ENCODE measurements at places on chromosomes 4 and X.

- no peak for DNase-seq
Measured at GRCh38 chrX:101398694-101399093, 7.9 kb downstream of the RPL36A start.

DNA sequence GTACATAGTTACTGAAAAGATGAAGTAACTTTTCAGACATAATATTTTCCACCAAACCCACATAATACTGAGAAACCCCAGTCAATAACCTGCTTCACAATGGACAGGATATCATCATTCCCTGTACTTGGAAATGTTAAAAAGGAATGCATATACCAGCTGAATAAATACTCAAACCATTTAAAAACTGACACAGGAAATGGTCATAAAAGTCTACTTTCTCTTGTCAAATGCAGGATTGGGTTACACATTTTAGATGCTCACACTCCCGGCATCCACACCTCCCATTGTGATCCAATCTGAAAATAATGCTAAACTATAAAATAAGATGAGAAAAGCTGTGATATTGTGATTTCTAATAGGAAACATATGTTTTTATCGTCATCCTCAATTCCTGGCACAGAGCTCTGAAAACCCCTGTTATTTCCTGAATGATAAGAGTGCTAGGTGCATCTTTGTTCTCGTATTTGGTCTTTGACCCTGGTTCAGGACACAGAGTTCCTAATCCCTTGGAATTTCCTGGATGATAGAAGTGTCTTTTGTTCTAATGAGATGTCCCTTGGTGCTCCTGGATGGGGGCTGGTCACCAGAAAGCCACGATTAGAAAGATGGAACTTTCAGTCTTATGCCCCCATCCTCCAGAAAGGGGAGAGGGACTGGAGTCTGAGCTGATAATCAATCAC lies 821.3 kb downstream of the TRIML1 start:
- no peak for DNase-seq

DNA sequence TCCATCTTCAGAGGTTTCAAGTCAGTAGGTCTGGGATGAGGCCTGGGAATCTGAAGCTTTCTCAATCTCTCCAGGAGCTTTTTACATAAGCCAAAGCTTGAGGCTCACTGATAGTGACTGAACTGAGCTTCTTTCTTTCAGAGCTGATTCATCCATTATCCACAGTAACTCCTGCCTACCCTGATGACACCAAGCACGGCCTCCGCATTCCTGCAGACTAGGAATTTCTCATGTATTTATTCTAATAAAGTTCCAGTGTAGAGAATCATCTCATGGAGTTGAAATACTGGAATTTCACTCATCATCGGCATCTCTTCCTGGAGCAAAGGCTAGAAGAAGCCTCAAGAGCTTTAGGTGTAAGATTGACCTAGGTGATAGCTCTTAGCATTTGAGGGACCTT lies 12.1 kb upstream of the DCTD start:
- no peak for DNase-seq

DNA sequence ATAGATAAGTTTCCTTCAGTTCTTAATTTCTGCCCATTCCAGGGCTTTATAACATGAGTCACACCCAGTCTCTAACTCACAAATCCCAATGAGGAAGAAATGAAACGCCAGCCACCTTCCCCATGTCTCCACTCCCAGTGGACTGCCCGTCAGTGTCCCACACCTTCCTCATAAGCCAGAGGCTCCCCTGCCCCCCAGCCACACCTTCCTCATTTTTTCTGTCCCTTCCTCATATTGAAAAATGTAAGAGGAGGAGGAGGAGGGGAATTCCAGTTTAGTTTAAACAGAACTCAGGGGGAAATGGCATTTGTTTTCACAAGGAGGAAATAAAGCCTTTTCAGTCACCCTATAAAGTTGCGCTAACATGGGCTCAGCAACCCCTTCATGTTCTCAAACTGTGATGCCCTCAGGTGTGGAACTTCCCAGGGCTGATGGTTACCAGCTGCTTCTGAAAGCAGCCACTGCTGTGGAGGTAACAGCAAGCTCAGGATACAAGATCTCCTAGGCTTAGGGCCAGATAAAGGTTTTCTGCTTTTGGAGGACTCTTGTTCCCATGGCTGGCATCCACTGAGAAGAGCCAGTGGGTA lies 97.8 kb downstream of the PARM1 start:
- no peak for DNase-seq

- DNase-seq: no peak
Measured at GRCh38 chrX:40144576-40144975, 46.8 kb upstream of the BCOR start.

- DNase-seq: no peak
Measured at GRCh38 chrX:72020204-72020603, 109.6 kb downstream of the NHSL2 start.

GRCh38 chrX:133783274-133783673 lies 202.1 kb downstream of the GPC3 start:
- DNase-seq: no peak

GRCh38 chr4:8434251-8435073 lies 6.1 kb downstream of the ACOX3 start:
- no peak for DNase-seq

GRCh38 chr4:57037982-57038604 lies 59.4 kb downstream of the POLR2B start:
- DNase-seq: no peak

DNA sequence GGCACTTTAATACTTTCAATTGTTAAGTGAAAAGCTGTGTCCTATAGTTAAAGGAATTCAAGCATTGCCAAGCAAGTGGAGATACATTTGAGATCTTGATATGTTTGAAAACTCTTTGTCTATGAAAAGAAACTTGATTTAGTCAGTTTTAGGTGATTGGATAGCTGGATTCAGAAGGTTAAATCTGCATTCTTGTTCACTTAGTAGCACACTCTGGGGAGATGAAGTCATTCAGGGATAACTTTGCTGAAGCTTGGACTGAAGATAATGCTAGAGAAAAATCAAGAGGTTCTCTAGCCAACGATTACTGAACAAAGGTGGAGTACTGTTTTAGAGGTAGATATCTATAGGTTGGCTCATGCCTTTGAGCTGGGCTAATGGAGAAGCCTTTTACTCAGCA lies 90.6 kb downstream of the DCAF8L2 start:
- no peak for DNase-seq

- DNase-seq: no peak
Measured at GRCh38 chr4:5162909-5163508, 111.7 kb downstream of the STK32B start.

DNA sequence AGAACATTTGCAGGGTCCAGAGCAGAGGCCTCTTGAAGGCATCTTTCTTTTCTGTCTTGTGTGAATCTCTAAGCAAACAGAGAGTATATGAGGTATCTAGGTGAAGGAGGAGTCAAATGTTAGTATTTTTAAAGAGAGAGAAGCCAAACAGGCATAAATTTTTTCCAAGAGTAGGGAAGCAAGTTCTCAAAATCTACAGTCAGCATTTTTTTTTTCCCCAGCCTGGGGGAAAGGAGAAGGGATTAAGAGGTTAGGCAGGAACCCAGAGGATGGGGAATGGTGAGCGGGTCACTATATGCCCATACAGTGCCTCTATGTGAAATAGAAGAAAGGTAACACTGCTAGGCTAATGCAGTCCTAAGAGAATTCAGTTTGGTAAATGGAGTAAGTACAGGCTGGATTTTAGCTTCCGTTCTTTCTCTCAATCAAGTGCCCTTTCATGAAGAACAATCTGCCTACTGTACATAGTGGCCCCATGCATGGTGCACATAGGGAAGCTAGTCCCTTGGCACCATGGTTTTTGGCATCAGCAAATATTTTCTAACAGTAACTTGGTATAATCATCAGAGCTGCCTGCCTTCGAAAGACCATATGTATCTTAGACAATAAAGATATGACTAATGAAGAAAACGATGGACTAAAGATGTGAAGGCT lies 163.1 kb upstream of the MAB21L2 start:
- no peak for DNase-seq

DNA sequence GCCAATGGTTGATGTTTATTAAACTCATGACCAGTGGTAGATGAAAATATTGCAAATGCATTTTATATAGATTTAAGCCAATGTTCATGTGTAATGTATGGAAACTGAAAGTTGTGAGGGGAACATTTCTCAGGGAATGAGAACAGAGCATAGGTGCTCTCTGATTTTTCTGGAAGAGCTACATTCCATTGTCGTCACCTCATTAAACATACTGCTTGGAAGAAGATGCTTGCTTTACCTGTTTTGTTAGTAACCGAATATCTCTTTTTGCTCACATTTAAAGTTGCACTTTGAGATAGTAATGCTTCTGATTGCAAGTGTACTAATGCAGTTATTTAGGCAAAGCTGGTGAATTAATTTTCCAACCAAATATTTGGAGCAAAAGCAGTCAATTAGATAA lies 93.8 kb upstream of the CLCN4 start:
- no peak for DNase-seq

- DNase-seq: no peak
Measured at GRCh38 chr4:156886481-156886880, 85.1 kb downstream of the PDGFC start.

- no peak for DNase-seq
Measured at GRCh38 chr4:108172753-108173598, 4.2 kb upstream of the LEF1 start.

GRCh38 chrX:87265518-87265917 lies 252.1 kb upstream of the KLHL4 start:
- DNase-seq: no peak

DNA sequence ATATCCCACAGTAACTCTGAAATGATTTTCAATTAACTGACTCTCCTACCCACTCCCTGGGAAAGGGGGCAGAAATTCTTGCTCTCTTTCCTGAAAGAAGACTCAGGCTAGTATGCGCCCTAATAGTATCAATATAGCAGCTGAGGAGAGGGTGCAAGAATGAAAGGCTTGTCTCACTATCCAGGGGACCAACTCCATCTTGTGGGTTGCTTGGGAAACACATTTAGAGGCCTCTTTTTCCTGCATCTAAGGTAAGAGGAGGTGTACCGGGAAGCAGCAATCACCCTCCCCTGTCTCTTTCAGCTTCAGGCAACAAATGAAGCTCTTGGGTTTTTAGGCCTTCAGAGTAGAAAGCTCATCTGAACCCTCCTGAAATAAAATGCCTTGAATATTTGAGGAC lies 11.3 kb downstream of the TMEM255A start:
- no peak for DNase-seq

DNA sequence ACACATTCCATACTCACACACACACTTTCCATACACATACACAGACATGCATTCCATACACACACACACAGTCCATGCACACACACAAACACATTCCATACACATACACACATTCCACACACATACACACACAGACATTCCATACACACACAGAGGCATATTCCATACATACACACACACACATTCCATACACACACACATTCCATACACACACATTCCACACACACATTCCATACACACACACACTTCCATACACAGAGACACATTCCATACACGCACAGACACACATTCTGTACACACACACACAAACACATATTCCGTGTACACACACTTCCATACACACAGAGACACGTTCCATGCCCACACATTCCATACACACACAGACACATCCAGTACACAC lies 14.8 kb downstream of the LINC00632 start:
- DNase-seq: no peak

Measured in NCI-H510A treated with DMSO at 0.1 percent for 48 hours (cell line).